ENCODE measurements at places on chromosomes 3 and 15.

- no peak for DNase-seq
Observed at GRCh38 chr3:31853580-31853979, 127.5 kb downstream of the OSBPL10 start.

DNA sequence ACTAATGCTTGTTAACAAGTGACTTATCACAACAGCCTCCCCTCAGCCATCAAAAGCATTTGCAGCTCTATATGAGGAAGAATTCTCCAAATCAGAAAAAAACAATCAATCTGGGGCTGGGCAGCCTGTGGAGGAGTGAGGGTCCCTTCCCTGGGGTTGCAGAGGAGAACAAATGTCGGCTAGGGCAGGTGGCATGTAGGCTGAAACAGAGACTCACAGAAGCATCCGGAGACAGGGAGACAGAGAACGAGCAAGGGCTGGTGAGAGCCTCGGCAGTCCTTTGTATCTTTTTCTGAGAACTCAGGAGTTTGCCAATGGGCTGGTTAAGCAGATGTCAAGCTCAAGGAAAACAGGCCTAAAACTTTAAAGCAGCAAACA lies 15.8 kb downstream of the ITGA11 start:
- no peak for DNase-seq

DNA sequence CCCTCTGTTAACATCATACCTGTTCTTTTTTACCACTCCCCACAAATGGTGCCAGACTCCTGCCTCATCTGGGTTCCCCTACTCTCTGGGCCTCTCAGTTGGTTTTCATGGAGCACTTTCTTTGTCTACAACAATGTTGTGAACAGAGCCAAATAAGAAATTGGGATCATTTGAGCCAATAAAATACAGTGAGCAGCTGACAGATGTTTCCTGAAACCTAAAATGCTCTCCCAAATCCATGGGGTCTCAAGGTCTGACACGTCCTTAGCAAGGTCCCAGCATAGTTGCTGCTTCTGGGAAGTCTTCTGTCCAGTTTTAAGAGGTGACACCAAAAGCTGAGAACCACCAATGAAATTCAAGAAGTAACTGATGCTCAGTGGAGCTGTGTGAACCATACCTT lies 1.7 kb downstream of the NMNAT3 start:
- DNase-seq, result no peak

DNA sequence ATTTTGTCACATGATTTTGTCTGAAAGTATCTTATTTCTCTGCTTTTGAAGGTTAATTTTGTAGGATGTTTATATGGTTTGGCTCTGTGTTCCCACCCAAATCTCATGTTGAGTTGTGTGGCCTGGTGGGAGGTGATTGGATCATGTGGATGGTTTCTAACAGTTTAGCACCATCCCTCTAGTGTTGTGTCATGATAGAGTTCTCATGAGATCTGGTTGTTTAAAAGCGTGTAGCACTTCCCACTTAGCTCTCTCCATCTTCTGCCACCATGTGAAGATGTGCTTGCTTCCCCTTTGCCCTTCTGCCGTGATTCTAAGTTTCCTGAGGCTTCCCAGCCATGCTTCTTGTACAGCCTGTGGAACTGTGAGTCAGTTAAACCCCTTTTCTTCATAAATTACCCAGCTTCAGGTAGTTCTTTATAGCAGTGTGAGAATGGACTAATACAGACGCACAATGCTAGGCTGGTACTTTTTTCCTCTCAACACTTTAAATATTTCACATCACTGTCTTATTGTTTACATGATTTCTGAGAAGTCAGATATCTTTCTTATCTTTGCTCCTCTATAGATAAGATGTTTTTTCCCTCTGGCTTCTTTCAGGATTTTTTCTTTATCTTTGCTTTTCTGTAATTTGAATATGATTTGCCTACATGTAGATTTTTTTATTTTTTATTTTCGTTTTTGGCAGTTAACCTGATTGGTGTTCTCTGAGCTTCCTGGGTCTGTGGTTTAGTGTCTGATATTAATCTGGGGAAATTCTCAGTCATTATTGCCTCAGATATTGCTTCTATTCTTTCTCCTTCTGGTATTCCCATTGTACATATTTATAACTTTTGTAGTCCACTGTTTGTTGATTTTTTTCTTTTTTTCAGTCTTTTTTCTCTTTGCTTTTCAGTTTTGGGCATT lies 22.2 kb downstream of the BTD start:
- DNase-seq, result no peak

DNA sequence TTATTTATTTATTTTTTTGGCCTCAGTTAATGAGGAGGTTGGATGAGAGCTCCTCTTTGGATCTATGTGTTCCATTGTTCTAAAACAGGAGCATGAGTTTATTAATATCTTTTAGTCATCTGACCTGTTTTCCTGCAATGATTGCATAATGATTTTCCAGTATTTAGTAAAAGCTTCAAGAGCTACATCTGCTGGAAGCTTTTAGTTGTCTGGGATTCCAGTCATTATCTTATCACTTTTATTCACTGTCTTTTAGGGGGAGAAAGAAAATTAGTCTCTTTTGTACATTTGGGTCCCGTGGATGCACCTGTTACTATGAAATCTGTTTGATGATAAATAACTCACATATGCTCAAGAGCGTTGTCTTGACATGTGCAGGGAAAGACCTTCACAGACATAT lies 1270.0 kb downstream of the ROBO1 start:
- DNase-seq, result no peak

DNA sequence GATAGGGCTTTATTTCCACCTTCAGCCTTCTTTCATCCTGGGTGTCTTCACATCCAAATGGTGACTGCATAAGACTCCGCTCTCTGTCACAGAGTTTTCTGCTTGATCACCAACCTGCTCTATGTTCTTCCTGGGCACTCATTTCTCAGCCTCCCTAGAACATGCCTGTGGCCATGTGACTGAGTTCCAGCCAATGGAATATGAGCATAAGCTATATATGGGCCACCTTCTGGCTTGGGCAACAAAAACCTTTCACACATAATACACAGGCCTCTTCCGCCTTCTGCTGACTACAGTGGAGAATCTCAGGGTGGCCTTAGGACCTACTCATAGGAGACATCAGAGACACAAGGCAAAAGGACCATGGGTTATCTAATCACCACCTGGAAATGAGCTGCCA lies 51.2 kb upstream of the MED12L start:
- DNase-seq, result no peak

DNA sequence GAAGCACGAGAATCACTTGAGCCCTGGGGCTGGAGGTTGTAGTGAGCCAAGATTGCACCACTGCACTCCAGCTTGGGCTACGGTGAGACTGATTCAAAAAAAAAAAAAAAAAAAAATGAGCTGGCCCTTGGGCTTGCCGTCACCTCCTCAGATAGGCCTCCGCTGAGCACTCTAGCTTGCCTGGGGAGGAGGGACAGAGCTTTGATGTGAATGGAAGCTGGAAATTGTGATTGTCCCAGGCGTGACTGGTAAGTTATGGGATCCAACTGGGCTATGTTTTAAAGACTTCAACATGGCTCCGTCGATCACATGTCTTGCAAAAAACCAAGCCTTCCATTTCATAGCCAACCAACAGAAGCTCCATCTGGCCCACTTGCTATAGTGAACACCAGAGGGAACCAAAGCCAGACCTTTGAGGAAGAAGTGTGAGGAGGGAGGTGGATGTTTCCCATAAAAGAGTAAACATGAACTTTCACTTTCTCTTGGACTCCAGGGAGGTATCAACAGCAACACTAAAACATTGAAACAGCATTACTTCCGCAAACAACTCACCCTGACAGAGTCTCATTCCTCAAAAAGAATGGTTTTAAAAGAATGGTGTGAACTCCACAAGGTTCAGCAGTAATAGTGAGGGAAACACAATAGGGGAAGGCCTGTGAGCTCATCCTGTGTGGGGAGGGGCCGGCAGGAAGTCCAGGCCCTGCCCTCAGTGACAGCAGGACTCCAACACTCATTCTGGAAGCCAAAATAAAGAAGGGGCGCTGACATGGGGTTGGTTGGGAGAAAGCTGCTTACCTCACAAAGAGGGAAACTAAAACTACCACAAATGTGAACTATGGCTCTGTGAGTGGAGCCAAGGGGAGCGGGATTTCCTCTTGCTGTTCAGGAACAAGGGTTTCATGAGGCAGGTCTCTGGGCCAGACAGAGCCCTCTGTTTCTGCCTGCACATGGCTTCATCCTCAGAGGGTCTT lies 59.2 kb upstream of the IL12A start:
- peak; percentile 57 for DNase-seq

GRCh38 chr3:98557324-98558010 lies 25.7 kb downstream of the GPR15 start:
- no peak for DNase-seq

DNA sequence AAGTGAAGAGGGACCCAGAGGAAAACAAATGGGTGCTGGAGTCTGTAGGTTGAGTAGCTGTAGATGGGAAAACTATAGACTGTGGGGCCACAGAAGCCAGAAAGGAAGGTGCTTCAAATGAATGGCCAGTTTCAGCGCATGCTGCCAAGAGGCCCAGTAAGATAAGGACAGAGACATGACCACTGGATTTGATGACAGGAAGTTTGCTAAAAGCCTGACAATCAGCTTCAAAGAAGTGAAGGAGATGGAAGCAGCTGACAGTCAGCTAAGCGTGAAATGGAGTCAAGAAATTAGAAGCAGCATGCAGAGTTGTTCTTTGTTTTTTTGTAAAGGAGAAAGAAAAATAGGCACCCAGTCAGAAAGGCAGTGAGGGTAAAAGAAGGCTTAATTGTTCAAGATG lies 24.9 kb downstream of the TXNRD3 start:
- DNase-seq, result no peak

GRCh38 chr3:122284486-122284885 lies 40.6 kb upstream of the CSTA start:
- no peak for DNase-seq

DNA sequence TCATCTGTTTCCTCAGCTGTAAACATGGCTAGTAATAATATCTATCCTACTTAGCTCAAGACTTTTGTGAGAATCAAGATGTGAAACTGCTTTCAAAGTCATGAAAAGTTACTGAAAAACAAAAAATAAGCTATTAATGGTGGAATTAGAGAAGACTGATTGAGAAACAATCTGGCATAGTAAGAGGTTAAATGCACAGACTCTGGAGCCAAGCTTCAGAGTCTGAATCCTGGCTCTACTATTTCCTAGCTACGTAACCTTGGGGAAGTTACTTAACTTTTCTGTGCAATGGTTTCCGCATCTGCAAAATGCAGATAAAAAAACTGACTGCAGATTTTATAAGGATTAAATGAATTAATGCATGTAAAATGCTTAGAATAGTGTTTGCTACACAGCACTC lies 28.8 kb downstream of the LRRFIP2 start:
- DNase-seq, result no peak

DNA sequence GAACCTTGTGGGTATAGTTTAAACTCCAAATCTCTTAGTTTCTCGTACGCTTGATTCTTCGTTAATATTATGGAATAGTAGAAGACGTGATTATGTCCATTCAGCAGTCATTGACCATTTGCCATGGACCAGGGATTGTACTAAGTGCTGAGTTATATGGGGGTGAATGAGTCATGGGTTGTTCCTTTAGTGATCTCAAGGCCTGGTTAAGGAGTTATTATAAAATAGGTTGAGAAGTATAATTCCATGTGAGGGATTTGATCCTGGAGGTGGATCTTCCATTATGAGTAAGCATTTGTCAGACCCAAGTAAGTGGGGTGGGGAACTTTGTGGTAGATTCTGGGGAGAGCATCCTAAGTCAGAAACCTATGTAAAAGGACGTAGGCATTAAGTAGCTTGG lies 15.4 kb downstream of the NR2C2 start:
- no peak for DNase-seq

GRCh38 chr3:9332250-9333030 lies 30.4 kb upstream of the THUMPD3 start:
- DNase-seq, result no peak

- no peak for DNase-seq
Observed at GRCh38 chr3:144270100-144270499, 298.5 kb downstream of the DIPK2A start.

GRCh38 chr3:37766797-37767776 lies 94.6 kb upstream of the CTDSPL start:
- no peak for DNase-seq

DNA sequence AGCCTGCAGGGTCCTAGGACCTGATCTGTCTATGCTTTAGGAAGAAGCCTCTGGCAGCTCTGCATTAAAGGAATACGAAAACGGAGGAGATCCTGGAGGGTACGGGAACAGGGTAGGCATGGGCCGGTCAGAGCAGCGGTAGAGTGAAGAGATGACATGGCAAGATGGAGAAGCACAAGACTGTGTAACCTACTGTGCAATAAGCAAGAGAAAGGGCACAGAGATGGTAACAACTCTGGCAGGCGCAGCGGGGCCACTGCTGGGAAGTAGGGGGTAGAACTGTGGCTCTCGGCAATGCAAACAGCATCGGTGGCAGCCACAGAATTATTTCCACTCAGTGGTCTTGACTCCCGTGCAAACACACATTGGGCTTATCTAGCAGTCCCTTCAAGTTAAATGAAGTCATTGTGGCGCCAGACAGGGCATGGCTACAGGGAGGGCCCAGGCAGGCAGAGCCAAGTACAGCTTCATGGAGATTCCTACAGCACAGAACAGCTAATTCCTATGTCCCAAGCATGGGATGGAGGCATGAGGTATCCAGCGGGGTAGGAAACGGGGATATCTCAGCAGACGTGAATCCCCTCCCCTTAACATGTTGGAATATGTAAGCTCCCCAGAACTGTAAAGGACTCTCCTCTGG lies 28.8 kb downstream of the WHAMM start:
- no peak for DNase-seq

Data from fibroblast of skin of left biceps (primary cell).